Lung (tissue), 17 donors: ENCODE measurements at places on chromosomes 13 and 19. TPM values are rescaled to one million over a fixed set of nuclear protein-coding genes. Genes with fewer than 3 reads are reported as not detected.
A peak's percentile ranks its signal among the peaks of the same experiment; 100 is the strongest.

DNA sequence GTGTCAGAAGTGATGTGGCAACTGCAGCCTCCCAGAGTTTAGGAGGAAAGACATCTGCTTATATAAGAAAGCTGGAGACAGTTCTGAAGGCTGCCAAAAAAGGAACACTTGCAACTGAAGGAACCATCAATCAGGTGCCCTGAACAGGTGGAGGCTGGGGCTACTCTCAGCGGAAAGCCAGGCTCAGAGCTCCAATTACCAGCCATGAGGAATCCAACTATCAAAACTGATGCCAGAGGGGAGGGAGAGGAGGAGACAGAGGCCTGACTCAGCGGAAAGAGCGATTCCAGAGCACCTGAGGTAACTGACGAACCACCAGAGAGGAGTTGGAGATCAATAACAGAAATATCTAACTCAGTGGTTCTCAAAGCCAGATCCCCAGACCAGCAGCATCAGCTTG is 24.3 kb downstream of the LEUTX start:
- H3K27me3 ChIP-seq, result no peaks in the 10 kb centered on the region
- no peaks in the 10 kb centered on the region for H3K4me1 ChIP-seq
- no peak for DNase-seq
- H3K36me3 ChIP-seq, result no peaks in the 10 kb centered on the region
- no peak overlapping the region for H3K4me3 ChIP-seq
- H3K27ac ChIP-seq, result no peak overlapping the region

GRCh38 chr13:113400621-113401451 is 36.9 kb upstream of the GRTP1 start:
- H3K4me3 ChIP-seq, result no peak overlapping the region
- no peaks in the 10 kb centered on the region for H3K4me1 ChIP-seq
- no peak for DNase-seq

DNA sequence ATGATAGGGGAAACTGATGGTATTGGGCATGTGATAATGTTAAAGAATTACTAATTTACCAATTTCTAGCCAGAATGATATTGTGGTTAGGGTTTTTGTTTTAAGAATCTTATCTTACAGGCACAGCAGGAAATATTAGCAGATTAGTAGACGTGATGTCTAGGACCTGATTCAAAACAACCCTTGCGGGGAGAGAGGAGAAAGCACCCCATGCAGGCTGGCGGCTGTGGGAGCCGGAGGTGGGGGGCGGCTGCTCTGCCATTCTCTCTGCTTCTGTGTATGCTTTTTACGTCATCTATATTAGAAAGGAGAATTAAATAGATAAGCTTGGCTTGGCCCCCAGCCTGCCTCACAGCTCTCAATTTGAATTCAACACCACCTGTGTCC is 41.5 kb downstream of the MLLT1 start:
- no peak for DNase-seq
- H3K36me3 ChIP-seq, result no peaks in the 10 kb centered on the region
- no peak overlapping the region for H3K4me3 ChIP-seq
- H3K27ac ChIP-seq, result peak overlapping the region; percentile 88
- peaks cover 17% of the 10 kb centered on the region for H3K4me1 ChIP-seq
- no peaks in the 10 kb centered on the region for H3K27me3 ChIP-seq

The KIR3DL2 gene
- total RNA-seq, result 0.09 TPM
